ENCODE measurements at places on chromosomes 2 and 18. TPM values are rescaled to one million over a fixed set of nuclear protein-coding genes. Genes with fewer than 3 reads are reported as not detected.

- H3K27ac ChIP-seq = peak overlapping the region; percentile 86
- peaks cover 48% of the 10 kb centered on the region for H3K4me1 ChIP-seq
- no peak for DNase-seq
Observed at GRCh38 chr18:22346953-22347605, 70.6 kb downstream of the CTAGE1 start.

- no peaks in the 10 kb centered on the region for H3K36me3 ChIP-seq
- H3K4me3 ChIP-seq = no peak overlapping the region
- no peak for DNase-seq
- H3K4me1 ChIP-seq = no peaks in the 10 kb centered on the region
Observed at GRCh38 chr2:178401994-178402437, 49.0 kb downstream of the PRKRA start.

DNA sequence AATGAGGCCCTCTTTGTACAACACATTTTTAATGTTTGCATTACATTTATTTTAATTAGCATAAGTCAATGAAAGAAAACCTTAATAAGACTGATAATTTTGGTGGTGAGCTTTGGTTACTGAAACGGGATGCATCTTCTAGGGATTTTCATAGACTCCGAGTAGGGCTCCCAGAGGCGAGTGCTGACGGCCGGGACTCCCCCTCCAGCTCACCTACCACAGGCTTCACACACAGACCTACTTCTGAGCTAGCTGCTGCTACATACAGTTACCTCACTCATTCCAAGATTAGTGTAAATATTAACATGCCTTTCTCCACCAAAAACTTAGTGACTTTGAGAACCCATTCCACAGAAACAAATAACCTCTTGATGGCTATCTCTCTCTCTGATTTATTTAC lies 271.1 kb downstream of the GALR1 start:
- no peaks in the 10 kb centered on the region for H3K4me1 ChIP-seq
- H3K36me3 ChIP-seq = no peaks in the 10 kb centered on the region
- no peak overlapping the region for H3K4me3 ChIP-seq
- no peaks in the 10 kb centered on the region for H3K27me3 ChIP-seq

GRCh38 chr18:63208676-63209075 lies 110.9 kb downstream of the BCL2 start:
- H3K4me3 ChIP-seq = no peak overlapping the region
- H3K27ac ChIP-seq = no peak overlapping the region
- no peaks in the 10 kb centered on the region for H3K27me3 ChIP-seq
- no peaks in the 10 kb centered on the region for H3K4me1 ChIP-seq
- H3K36me3 ChIP-seq = no peaks in the 10 kb centered on the region
- no peak for DNase-seq

DNA sequence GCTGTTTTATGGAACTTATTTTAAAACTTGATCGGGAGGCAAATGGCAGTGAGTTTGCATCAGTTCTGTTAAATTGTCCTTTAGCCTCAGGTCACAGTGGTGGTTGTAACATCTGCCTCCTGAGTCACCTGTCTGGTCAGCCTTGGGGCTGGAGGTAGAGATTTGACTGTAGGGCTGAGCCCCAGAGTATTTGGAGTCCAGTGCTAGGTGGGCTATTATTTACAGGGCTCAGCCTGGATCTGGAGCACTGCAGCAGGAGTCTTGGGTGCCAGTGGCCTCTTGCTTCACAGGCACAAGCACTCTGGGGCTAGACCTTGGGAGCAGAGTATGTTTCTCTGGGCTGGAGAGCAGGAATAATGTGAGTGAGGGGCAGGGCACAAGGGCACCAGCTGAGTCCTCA lies 32.8 kb downstream of the TCF7L1 start:
- no peak for DNase-seq
- no peaks in the 10 kb centered on the region for H3K27me3 ChIP-seq
- H3K4me1 ChIP-seq = peaks cover 43% of the 10 kb centered on the region
- no peak overlapping the region for H3K27ac ChIP-seq
- H3K4me3 ChIP-seq = no peak overlapping the region

DNA sequence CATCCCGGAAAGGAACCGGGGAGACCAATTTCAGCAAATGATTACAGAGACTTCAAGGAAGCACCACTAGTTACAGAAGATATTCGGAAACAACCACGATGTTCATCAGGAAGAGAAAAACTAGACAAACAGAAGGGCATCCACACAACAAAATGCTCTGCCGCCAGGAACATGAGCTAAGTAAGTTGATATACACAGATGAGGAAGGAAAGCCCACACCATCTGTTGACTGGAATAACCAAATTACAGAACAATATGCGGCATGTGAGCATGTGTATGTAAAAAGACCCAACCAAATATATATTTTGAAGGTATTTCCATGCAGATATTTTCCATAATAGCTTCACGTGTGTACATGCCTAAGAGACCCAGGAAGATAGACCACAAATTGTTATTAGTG lies 47.0 kb downstream of the ACKR3 start:
- DNase-seq = no peak
- peaks cover 38% of the 10 kb centered on the region for H3K27me3 ChIP-seq
- H3K4me1 ChIP-seq = peaks cover 22% of the 10 kb centered on the region
- no peak overlapping the region for H3K27ac ChIP-seq
- H3K4me3 ChIP-seq = no peak overlapping the region
- H3K36me3 ChIP-seq = no peaks in the 10 kb centered on the region

GRCh38 chr2:237345411-237345810 lies 68.6 kb downstream of the COL6A3 start:
- no peak overlapping the region for H3K27ac ChIP-seq
- H3K36me3 ChIP-seq = peaks cover 26% of the 10 kb centered on the region
- H3K4me3 ChIP-seq = no peak overlapping the region
- H3K4me1 ChIP-seq = peaks cover 10% of the 10 kb centered on the region

DNA sequence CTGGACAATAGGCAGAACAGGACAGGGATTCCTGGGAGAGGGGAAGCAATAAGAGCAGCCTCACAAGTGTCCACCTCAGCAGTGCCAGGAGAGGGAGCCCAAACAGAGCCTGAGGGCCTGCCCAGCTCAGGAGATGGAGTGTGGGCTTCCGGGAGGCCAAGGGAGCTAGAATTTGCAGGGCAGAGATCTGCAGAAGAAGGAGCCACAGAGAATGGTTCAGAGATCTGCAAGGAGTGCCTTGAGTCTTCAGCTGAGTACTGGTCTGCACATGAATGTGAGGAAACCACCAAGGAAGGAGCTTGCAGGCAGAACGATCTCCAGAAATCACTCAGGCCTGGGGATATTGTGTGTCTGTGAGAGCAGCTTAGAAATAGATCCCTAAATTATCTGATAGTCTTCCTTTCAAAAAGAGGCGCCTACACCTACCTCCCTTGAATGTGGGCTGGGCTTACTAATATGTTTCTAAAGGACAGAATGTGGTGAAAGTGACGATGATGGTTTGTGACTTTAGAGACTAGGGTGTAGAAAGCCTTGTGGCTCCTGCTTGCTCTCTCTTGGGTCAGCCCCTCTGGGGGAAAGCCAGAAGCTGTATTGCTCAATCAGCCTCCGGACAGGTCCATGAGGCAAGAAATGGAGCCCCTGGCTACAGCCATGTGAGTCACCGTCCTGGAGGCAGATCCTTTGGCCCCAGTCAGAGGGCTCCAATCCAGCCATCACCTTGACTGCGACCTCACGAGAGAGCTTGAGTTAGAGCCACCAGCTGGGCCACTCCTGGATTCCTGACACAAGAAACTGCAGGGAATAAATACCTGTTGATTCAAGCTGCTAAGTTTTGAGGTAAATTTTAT lies 7.6 kb upstream of the LPIN1 start:
- H3K27ac ChIP-seq = no peak overlapping the region
- H3K4me1 ChIP-seq = peaks cover 12% of the 10 kb centered on the region
- H3K36me3 ChIP-seq = no peaks in the 10 kb centered on the region
- peaks cover 8% of the 10 kb centered on the region for H3K27me3 ChIP-seq

DNA sequence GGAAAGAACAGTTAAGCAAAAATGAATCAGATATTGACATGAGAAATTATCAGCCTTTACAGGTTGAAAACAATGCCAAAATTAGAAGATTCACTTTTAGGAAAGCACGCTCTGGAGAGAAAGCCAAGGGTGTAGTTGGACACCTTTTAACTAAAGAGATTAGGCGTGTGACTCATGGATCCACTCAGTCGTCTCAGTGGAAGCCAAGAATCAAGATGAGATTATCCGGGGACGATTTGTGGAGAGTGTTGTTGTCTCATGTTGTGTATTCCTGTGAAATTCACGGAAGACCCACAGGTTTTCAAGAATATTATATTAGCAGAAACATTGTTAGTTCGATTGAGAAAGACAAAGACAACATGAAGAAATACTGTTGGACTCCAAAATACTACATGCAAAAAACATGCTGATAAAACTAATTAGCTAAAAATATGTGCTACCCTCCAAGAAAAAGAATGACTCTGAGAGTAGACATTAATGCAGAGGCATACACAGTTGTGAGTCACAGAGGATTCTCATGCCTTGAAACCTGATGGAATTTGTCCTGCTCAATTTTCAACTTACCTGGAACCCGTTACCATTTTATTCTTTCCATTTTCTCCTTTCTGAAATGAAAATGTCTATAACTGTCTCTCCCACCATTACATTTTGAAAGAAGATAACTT lies 192.1 kb upstream of the RND3 start:
- no peaks in the 10 kb centered on the region for H3K27me3 ChIP-seq
- peaks cover 14% of the 10 kb centered on the region for H3K4me1 ChIP-seq
- H3K36me3 ChIP-seq = no peaks in the 10 kb centered on the region
- H3K4me3 ChIP-seq = no peak overlapping the region
- no peak overlapping the region for H3K27ac ChIP-seq

- H3K4me3 ChIP-seq = no peak overlapping the region
- H3K27ac ChIP-seq = no peak overlapping the region
- peaks cover 13% of the 10 kb centered on the region for H3K27me3 ChIP-seq
- no peaks in the 10 kb centered on the region for H3K36me3 ChIP-seq
Observed at GRCh38 chr18:76232779-76233178, 262.3 kb downstream of the ZNF516 start.

DNA sequence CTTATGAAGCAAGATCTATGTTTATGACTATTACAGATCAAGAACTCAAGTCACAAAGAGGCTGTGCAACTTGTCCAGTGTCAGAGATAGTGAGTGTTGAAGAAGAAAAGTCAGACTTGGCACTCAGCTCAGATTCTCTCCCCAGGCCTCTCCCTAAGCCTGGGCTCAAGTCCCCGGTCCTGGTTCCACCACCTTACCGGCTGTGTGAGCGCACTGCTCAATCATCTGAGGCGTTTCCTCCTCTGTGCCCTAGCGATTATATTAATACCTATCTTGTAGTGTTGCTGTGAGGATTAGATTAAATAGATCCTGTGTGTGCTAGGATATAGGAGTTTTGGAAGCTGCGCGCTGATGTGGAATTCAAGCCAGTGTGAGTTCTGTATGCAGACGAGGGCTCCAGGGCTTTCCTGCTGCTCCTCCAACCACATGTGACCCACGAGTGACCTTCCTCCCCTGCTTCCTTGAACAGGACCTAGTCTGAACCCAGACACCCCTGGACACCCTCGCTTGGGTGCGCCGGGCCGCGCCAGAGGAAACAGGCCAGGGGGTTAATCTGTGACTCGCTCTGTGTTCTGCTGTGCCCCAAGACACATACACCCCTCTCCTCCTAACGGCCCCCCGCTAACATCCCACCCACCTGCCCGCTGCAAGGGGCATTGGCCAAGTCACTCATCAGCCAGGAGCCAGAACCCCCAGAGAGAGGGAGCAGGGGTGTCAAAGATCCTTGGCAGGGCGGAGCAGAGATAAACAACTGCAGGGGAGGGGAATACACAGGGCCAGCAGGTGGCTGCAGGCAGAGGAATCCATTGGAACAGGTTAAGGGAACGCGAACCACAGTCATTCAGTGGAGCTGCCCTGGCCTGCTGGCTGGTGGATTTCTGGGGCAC lies 38.3 kb downstream of the TNS1 start:
- H3K27ac ChIP-seq = peak overlapping the region; percentile 69
- H3K36me3 ChIP-seq = peaks cover 19% of the 10 kb centered on the region
- H3K4me3 ChIP-seq = peak overlapping the region; percentile 57
- H3K27me3 ChIP-seq = no peaks in the 10 kb centered on the region

- peaks cover 66% of the 10 kb centered on the region for H3K4me1 ChIP-seq
- peaks cover 6% of the 10 kb centered on the region for H3K36me3 ChIP-seq
- no peak overlapping the region for H3K27ac ChIP-seq
Observed at GRCh38 chr2:47039913-47040562, 115.1 kb downstream of the STPG4 start.

- H3K27me3 ChIP-seq = no peaks in the 10 kb centered on the region
- DNase-seq = peak; percentile 49
- no peaks in the 10 kb centered on the region for H3K36me3 ChIP-seq
- H3K4me1 ChIP-seq = peaks cover 15% of the 10 kb centered on the region
- H3K4me3 ChIP-seq = no peak overlapping the region
Observed at GRCh38 chr2:71784734-71785511, 331.6 kb downstream of the DYSF start.

- H3K36me3 ChIP-seq = peaks cover 10% of the 10 kb centered on the region
- no peaks in the 10 kb centered on the region for H3K4me1 ChIP-seq
- no peak overlapping the region for H3K27ac ChIP-seq
- H3K27me3 ChIP-seq = no peaks in the 10 kb centered on the region
Observed at GRCh38 chr2:226892729-226893128, 56.9 kb downstream of the RHBDD1 start.

DNA sequence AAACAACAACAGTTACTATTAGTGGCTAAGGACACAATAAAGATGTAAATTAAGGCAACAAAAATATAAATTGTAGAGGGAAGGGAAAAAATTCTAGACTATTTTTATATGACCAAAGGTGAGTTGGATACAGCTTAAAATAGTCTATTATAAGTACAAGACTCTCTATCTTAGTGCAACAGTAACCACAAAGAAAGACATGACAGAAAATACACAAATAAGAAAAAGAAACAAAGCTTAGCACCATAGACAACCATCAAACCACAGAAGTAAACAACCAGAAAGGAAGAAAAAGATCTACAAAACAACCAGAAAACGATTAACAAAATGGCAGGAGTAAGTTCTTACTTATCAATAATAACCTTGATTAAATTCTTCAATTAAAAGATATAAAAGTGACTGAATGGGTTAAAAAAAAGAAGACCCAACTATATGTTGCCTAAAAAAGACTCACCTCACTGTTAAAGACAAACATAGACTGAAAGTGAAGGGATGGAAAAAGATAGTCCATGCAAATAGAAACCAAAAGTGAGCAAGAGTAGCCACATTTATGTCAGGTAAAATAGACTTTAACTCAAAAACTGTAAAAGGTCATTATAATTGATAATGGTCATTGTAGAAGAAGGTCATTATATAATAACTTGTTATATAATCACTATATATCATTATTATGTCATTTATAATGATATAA lies 62.5 kb downstream of the USP40 start:
- no peak overlapping the region for H3K27ac ChIP-seq
- H3K27me3 ChIP-seq = no peaks in the 10 kb centered on the region
- peaks cover 58% of the 10 kb centered on the region for H3K36me3 ChIP-seq

GRCh38 chr2:227124811-227125210 lies 39.2 kb downstream of the COL4A4 start:
- no peaks in the 10 kb centered on the region for H3K36me3 ChIP-seq
- no peaks in the 10 kb centered on the region for H3K4me1 ChIP-seq
- peaks cover 29% of the 10 kb centered on the region for H3K27me3 ChIP-seq
- no peak overlapping the region for H3K27ac ChIP-seq

GRCh38 chr18:56458770-56459712 lies 179.4 kb downstream of the TXNL1 start:
- no peak overlapping the region for H3K4me3 ChIP-seq
- no peak overlapping the region for H3K27ac ChIP-seq
- peaks cover 4% of the 10 kb centered on the region for H3K27me3 ChIP-seq
- H3K36me3 ChIP-seq = no peaks in the 10 kb centered on the region

Gene PRKAG3
- total RNA-seq = not detected

Gene PASK
- 50.9 TPM for total RNA-seq

Gene MDH1B
- total RNA-seq = 0.64 TPM

Gene SERPINB12
- total RNA-seq = 15.5 TPM

Gene ABCG5
- 0.10 TPM for total RNA-seq

Gene ABHD1
- total RNA-seq = 0.12 TPM

Gene SH2D6
- not detected for total RNA-seq
